ENCODE measurements at places on chromosomes 1 and 21.

DNA sequence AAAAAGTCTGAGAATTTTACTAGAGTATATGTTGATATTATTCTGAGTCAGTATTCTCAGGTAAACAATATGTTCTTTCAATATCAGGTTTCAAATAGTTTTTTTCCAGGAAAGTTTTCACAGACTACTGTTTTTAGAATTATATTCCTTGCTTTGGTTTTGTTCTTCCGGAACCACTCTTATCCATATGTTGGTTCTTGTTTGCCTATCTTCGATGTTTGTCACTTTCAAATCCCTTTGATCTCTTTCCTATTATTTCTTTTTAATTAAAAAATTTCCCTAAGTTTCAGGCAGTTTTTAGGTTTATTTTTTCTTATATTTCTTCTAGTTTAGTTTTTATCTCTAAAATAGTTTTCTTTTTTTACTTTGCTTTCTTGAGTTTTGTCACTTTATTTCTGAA, 20.9 kb downstream of the NOS1AP start:
- DNase-seq = no peak

- DNase-seq = peak; percentile 87
These were observed 1225.2 kb downstream of the NCAM2 start for GRCh38 chr21:22223385-22223784.

GRCh38 chr1:224740685-224741052, 124.6 kb downstream of the CNIH3 start:
- DNase-seq = no peak

DNA sequence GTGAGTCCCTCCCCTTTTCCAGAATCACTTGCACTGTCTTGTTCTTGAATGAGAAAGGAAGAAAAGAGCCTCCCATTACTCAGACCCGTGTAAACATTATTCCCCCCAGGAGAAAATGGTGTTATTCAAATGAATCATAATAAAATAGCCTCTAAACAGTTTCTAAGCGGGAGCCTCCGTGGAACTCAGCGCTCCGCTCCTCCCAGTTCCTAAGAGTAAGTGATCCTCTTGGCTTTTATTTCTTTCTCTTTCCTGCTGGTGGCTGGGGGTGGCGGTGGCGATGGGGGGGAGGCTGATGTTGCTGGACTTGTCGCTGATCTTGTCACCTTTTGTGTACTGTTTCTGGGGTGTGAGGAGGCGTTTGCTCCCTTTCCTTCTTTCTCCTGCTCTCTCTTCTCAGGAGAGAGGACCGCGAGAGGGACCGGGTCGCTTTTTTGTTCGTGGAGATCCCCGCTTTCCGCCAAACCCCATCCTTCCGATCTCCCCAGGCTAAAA, 781 bp downstream of the PROX1 start:
- DNase-seq = peak; percentile 53

DNA sequence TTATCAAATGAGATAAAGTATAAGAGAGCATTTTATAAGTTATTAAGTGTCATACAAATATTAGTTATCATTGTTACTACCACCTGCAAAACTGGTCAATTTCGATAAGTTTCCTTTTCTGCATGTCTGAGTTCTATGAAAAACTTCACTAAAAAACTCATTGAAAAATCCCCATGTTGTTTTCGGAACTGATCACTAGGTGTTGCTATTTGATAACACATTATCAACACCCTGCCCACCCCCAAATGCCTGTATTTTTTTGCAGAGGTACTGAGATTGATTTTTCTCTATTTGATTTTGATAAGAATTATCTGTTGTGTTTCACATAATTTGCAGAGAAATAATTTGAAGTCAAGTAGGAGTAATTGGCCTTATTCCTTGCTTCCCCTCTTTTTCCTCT, 22.1 kb upstream of the DISP1 start:
- DNase-seq = peak; percentile 29

DNA sequence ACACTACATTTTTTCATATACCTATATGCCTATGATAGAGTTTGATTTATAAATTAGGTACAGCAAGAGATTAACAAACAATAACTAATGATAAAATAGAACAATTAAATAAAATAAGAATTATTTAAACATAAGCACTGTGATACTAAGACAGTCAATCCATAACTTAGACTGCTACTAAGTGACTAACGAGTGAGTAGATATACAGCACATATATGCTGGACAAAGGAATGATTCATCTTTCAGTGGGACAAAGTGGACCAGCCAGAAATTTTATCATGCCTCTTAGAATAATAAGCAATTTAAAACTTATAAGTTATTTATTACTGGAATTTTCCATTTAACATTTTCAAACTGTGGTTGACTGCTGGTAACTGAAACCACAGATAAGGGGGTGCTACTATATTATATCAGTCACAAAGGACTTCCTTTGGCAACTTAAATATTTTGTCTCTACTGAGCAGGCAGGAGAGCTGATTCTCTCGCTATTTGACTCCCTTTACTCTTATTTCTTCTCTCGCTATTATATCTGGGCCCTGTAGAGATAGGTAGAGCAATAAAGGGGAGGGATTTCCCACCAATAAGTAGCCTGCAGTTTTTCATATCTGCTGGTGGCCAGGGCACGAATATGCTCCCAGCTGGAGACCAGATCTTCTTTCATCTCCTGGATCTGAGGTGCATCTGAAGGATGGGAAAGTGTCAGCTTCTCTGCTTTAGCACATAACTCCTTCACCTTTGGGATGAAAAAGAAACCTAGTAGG, 10.8 kb downstream of the SPTA1 start:
- no peak for DNase-seq
